ENCODE measurements at places on chromosomes 7 and 10.

DNA sequence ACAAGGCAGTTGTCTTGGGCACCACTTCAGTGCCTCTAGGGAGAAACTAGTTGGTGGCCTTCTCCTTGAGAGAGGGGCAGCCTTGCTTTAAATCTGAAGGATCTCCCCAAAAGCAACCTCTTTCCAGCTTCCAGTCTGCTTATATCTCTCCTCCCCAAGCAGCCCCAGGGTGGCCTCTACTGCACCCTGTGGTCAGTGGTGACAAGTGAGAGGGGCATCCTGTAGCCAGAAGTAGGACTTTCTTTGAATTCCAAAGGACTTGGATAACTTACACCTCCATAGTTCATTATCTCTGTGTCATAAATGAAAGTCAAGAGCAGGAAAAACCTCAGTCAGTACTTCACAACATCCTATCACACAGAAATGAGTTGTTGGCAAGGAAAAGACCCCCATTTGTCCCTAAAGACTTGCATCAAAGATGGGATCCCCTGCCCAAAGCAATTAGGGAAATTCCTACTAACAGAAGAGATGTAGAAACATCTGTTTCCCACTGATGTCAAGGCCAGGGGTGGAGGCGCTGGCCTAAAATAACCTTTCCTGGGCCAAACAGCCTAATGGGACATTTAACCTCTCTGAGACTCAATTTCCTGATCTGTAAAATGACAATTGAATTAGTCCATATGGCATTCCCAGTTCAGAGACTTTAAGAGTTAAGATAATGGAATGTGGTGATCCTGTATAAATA is 44.0 kb upstream of the ANKRD1 start:
- DNase-seq, result no peak

DNA sequence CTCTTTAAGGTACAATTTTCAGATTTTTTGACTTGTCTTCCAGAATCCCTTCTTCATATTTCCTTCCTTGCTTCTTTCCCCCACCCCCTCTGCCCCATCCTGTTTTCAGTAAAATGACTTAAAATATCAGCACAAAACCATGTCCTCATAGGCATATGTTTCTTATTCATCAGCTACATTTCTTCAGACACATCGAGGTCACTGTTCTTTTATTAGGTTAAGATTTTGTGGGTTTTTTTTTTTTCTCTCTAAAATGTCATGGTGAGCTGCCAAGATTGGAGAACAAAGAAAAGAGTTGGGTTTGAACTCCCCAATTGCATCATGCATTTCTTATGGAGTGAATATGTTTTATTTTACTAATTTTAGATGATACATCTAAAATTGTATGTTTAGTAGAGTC is 35.8 kb downstream of the LAMB4 start:
- no peak for DNase-seq

DNA sequence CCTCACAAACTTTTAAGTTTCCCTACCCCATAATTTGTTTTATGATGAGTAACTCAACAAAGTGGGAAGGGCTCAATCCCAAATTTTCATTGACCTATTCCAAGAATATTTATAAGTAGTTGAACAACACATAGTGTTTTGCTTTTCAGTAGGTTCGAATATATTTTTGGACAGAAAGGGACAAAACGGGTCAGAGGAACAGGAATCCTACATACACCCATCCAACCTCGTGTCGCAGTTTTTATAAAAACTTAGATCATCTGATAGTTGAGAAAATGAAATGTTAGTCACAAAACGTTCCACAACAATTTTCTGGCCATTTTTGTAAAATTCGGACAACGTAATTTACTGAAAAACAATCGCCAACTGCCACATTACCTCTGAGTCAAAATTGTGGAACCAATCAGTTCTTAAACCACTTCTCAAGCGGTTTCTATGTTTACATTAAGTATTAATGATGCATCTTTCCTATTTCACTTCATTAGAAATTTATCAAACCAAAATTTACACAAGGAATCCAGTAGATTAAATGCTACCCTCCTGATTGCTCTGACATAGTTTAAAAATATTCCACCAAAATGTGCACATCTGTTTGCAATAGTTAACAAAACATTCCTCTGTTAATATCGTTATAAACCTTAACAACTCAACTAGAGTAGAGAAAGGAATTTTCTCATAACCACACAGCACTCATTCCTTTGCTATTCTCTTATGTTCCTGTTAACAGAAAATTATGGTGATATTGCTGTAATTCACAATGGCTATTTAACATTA is 6.3 kb downstream of the WNT16 start:
- DNase-seq, result no peak

DNA sequence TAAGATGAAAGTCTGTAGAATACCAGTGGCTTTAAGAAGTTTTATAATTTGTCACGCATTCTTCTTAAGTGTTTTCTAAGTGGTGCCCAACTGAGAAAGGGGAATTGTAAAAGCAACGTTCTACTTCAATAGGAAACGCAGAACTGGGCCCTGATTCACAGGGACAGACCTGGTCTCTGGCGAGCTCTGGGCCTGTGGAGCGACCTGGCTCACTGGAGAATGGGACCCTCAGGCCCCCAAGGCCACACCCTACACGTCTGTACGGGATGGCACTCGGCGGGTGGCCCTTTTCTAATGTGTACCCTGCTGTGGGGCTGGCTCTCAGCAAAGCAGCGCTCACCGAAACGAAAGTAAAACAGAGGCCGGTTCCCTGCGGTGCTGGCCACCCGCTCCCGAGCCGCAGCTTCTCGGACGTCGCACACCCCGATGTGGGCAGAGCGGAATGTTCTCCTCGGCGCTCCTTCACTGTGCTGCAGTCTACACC is 205.0 kb downstream of the DIP2C start:
- DNase-seq, result peak; percentile 69

- no peak for DNase-seq
Observed at GRCh38 chr7:3112479-3113134, 68.9 kb upstream of the CARD11 start.

Measured in brain microvascular endothelial cell (primary cell).